ENCODE measurements at places on chromosomes 11 and 22. TPM values are rescaled to one million over a fixed set of nuclear protein-coding genes. Genes with fewer than 3 reads are reported as not detected.
A peak's percentile ranks its signal among the peaks of the same experiment; 100 is the strongest.

DNA sequence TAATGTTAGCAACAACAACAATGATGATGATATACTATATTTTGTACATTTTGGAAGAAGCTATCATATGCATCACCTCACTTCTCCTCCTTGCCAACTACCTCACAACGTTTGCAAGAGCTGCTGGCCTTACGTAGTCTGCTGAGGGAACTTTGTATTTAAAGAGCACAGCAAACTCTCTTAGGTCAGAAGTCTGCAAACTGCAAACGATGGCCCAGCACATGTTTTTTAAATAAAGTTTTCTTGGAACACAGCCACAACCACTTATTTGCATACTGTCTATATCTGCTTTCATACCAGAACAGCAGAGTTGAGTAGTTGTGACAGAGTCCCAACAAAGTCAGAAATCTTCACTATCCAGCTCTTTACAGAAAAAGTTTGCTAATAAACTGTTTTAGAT, 261.7 kb downstream of the TENM4 start:
- no peak for DNase-seq

ZBTB3 gene
- total RNA-seq: 5.2 TPM

GRCh38 chr11:117071344-117071787, 26.9 kb downstream of the SIK3 start:
- no peak for DNase-seq

HMBS gene
- total RNA-seq: 14.3 TPM

DNA sequence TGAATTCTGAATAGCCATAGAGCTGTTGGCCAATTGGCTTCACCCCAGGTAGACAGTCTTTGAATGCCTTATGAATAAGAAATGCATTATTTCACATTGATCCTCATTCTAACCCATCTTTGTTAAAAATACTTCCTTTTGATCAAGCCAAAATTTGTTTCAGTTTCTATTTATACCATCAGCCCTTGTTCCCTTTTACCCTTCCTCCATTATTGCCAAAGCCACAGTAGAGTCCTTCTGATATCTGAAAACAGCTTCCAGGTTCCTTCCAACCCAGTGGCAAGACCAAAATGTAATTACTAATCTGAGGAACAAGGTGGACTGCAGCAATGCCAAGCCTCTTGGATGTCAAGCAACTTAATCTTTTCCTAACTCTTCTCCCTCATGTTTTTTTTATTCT, 458.8 kb downstream of the BUD13 start:
- DNase-seq: no peak

GRCh38 chr11:32115446-32115845, 24.6 kb downstream of the RCN1 start:
- no peak for DNase-seq

DNA sequence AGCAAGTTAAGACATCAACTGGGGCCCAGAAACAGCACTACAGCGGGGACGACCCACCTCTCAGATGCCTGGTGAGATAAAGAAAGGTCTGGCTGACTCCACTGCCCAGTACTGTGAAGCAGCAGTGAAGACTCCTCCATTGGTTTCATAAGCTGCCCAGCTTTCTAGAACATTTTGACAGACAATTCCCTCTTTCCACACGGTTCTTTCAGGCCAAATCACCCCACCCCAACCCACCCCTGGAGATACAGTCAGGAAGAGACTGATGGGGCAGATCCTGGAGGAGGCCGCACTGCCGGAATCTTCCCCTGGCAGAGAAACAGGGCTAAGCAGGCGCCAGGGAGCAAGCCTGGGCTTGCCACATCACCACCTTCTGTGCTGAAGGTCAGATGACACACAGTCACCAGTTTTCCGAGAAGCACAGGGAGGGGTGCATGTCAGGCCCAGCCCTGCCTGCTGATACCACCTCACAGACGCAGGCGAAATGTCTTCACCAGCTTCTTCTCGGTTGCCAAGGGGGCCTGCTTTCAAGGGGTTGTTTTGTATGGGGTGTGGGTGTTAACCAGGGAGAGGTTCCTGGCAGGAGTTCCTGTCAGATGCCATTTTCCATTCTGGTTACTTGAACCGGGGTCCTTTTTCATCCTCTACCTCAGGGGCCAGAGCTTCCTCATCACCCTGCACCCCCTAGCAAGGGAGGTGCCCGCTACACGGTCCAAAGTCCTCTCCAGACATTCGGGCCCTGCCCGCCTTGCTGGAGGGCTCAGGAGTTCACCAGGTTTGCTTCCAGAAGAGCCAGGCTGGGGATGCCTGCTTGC, 1.4 kb upstream of the NEAT1 start:
- peak; percentile 90 for DNase-seq

- no peak for DNase-seq
Observed at GRCh38 chr11:74756571-74756970, 7.9 kb downstream of the RNF169 start.

- DNase-seq: peak; percentile 85
Observed at GRCh38 chr22:27626675-27627443, 174.7 kb downstream of the MN1 start.

DNA sequence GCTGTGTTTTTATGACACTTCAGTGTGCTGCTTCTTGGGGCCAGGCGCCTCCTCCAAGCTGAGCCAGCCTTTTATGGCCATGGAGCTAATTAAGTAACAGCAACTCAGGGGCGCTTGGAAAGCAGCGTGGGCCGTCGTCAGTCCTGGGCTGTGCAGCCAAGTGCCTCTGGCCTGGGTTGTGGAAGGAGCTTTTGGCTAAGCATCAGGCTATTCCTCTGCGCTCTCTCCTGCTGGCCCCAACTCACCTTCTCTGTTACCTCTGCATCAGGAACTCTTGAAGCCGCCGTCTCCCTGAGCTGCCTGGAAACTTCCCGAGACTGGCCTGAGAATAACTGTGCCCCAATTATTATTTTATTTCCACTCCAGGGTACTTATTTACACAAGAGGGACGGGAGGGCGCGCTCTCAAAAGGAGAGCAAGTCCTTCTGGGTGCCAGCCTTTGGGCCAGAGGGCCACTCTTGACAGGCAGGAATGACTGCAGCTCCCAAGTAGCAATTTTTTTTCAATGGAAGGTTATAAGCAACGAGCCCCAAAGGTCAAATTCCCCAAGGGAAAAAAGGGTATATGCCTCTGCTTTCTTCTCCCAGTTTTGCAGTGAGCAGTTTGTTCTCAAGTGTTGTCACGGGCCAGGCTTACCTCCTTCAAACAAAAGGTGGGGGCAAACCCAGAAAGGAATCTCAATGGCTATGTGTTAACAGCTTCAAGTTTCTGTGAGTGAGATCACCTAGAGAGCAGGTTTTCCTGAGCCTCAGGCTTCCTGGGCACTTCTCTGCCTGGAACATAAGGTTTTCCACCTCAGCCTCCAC, 38.5 kb upstream of the NAV2 start:
- no peak for DNase-seq

TMEM223 gene
- total RNA-seq: 13.3 TPM

GRCh38 chr11:9704620-9705019, 40.7 kb downstream of the SWAP70 start:
- DNase-seq: no peak

DNA sequence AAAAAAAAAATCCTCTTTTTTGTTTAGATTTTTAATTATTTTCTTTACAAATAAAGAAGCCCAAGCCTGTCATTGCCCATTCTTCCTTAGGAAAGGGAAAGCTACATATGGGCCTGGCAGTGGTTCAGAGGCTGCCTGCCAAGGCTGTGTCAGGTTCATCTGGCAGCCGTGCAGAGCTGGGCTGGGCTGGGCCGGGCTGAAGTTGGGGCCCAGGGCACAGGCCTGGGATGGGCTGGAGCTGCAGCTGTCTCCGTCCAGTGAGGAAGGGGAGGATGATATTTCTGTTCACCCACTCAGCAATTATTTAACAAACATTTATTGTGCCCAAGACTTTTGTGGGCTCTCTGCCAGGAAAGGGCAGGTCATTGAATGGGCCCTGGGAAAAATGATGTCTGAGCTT, 4.6 kb downstream of the PRR5L start:
- DNase-seq: peak; percentile 74

SGSM1 gene
- not detected for total RNA-seq

DNA sequence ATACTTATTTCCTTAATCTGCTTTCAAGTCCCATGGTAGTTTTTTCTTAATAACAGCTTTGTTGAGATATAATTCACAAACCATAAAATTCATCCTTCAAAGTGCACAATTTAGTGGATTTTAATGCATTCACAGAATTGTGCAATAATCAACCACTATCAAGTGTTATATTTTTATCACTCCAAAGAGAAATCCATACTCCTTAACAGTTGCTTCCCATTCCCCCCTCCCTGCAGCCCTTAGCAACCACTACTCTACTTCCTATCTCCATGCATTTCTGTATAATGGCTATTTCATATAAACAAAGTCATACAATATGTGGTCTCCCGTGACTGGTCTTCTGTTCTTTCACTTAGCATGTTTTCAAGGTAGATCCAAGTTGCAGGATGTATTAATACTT, 18.8 kb upstream of the NUP50 start:
- DNase-seq: no peak

RBMXL2 gene
- not detected for total RNA-seq

- DNase-seq: no peak
Observed at GRCh38 chr22:20792966-20793728, 19.2 kb downstream of the SERPIND1 start.

THY1 gene
- 2.5 TPM for total RNA-seq

DNA sequence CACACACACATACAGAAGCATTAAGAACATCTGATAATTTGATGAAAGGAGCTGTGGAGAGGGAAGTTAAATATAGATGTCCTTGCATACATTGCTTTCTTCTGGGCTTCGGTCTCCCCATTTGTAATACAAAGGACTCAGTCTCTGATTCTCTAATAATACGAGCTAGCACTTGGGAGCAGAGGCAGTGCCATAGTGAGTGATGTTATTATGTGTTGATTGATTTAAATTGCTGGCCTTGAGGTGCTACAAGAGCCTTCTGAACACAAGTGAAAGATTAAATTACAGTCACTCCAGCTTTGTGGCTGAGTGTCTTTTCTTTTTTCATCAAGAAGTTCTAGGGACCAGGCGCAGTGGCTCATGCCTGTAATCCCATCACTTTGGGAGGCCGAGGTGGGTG, 61.5 kb upstream of the HMGXB4 start:
- no peak for DNase-seq

- no peak for DNase-seq
Observed at GRCh38 chr11:59857439-59858434, 8.6 kb downstream of the TCN1 start.

DNA sequence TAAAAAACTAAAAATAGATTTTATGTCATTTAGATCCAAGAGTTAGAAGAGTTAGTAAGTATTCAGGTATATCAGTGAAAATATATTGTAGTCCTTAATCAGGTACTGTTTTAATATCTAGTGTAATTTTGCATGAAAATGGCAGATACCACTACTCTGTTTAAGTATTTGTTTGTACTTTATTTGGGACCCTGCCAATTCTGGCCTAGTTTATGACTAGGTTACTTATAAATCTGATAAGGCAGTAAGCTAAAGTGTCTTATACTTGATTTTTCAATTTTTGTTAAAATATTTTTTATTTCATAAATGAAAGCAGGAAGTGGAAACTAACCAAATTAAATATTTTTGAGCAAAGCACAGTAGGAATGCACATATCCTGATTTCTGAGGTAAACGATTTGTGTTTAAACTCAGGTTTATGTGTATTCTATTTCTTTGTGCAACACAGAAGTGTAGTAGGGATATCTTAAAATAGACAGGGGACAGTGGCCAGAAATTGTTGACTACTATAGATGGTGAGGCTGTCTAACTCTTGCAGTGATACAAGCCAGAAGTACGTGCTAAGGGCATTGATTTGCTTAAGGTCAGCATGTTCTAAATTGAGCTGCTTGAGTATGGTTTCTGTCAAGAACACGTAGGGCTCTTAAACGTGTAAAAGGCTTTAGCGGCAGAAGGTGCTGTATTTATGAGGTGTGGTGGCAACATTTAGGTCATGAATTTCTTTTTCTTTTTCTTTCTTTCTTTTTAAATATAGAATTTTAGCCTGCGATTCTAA, 34.0 kb downstream of the HIPK3 start:
- DNase-seq: no peak

- DNase-seq: peak; percentile 72
Observed at GRCh38 chr22:41925783-41926460, 684 bp downstream of the TNFRSF13C start.

DNA sequence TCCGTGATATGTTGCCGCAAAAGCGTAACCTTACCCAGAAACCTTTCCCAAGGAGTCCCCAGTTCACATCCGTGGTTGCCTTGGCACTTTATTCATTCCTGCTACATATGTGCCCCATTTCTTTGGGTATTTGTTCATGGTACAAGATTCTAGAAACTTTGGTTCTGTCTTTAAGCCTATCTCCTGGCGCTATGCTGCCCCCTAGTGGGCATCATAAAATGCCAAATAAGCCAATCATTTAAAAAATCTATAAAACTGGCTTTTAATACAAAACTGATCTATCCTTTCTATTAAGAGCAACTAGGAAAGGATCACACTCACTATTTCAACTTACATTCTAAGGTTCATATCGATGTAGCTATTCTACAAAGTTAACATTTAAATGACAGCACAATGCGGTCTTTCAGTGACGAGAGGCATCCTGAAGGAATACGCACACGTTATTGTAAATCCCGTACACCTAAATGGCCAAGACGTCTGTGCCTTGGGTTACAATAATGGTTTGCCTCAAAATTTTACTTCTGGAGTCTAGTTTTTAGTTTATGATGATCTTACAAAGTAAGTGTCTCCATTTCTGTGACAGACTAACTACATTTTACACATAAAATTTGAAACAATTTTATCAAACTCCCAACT, 16.2 kb downstream of the PIWIL3 start:
- DNase-seq: peak; percentile 39

SLC22A12 gene
- not detected for total RNA-seq

- DNase-seq: peak; percentile 18
Observed at GRCh38 chr22:29524442-29525191, 28.9 kb downstream of the THOC5 start.

DNA sequence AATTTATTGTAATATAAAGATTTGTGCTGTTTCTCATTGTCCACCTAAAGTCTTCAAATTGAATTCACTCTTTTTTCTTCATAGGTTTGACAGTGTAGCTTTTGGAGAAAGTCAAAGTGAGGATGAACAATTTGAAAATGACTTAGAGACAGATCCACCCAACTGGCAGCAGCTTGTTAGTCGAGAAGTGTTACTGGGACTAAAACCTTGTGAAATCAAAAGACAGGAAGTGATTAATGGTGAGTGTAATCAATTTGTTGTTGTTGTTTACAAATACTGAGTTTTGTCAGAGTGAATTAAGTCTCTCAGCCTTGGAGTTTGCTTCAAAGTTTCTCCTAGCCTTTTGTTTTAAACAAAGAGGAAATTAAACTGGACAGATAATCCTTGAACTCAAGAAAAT, 53.6 kb upstream of the GRIK4 start:
- no peak for DNase-seq

DNA sequence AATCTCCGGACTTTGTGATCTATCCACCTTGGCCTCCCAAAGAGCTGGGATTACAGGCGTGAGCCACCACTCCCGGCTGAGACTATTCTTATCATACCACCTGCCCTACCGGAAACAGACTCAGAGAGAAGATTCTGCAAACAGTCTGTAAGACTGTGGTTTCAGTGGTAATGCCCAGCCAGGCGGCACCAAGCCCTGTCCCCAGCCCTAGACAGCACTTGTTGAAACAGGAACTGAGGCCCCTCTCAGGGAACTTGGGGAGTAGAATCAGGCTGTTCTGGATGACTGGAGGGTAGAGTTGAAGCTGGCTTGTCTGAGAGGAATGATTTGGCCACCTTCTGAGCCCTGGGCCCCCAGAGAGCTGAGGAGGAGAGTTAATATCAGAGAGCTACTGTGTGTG, 1.3 kb upstream of the INSC start:
- peak; percentile 5 for DNase-seq

- DNase-seq: no peak
Observed at GRCh38 chr11:126497581-126498122, 142.2 kb downstream of the ST3GAL4 start.

- no peak for DNase-seq
Observed at GRCh38 chr11:34620820-34621792, at the start of gene EHF. EHF (plus strand) TSS chr11:34621093; CDS start chr11:34642631, 21,538 bp downstream.

MMP12 gene
- total RNA-seq: not detected

- DNase-seq: no peak
Observed at GRCh38 chr11:129854232-129854805, 38.7 kb downstream of the TMEM45B start.

Data from SJCRH30 (cell line).